ENCODE measurements at places on chromosomes 1 and 21. TPM values are rescaled to one million over a fixed set of nuclear protein-coding genes. Genes with fewer than 3 reads are reported as not detected.
A peak's percentile ranks its signal among the peaks of the same experiment; 100 is the strongest.

Gene ITLN2
- total RNA-seq = not detected

GRCh38 chr1:29736582-29737188 lies 500.4 kb downstream of the PTPRU start:
- peak; percentile 70 for DNase-seq

DNA sequence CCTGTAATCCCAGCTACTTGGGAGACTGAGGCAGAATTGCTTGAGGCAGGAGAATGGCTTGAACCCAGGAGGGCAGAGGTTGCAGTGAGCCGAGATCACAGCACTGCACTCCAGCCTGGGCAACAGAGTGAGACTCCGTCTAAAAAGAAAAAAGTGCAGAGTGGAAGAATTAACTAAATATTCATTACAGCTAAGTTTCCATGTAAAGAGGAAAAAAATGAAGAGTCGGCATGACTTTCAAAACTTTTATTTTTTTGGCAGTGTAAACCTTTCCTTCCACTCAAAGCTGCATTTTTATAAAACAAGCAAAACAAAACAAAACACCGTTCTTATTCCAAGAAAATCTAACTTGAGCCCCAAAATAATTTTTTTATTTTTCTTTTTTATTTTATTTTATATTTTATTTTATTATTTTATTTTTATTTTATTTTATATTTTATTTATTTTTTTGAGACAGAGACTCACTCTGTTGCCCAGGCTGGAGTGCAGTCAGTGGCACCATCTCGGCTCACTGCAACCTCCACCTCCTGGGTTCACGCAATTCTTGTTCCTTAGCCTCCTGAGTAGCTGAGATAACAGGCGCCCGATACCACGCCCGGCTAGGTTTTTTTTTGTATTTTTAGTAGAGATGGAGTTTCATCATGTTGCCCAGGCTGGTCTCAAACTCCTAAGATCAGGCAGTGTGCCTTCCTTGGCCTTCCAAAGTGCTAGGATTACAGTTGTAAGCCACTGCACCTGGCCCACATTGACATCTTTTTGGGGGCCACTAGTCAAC lies 62.9 kb downstream of the PACC1 start:
- DNase-seq = peak; percentile 55

- DNase-seq = peak; percentile 47
These were observed 84.3 kb upstream of the VAV3 start for GRCh38 chr1:108049178-108049819.

GRCh38 chr1:103336408-103336807 lies 189.1 kb upstream of the RNPC3 start:
- no peak for DNase-seq

Gene COA6
- total RNA-seq = 112 TPM

DNA sequence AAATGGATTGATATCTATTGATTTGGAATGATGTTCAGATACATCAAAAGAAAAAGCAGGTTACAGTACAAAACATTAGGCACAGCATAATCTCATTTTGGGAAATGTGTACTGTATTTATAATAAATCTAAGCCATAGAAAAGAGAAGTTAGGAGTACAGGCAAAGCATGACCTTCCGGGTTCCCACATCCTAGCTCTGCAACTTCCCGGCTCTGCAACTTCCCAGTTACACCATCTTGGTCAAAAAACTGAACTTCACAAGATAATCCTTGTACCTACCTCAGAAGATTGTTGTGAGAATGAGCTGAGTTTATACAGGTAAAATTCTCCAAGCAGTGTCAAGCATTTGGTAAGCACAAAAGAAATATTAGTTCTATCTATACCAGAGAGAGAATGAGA lies 21.7 kb upstream of the SLC44A3 start:
- no peak for DNase-seq

Measured in K562 (cell line).